Psoas muscle (tissue), 8 donors: ENCODE measurements at places on chromosomes 4 and X. TPM values are rescaled to one million over a fixed set of nuclear protein-coding genes. Genes with fewer than 3 reads are reported as not detected.
A peak's percentile ranks its signal among the peaks of the same experiment; 100 is the strongest.

The CT45A2 gene
- polyA plus RNA-seq: not detected

The MAGEA11 gene
- not detected for polyA plus RNA-seq

The RPL10 gene
- 5,433 TPM for polyA plus RNA-seq

The PNMA6A gene
- 0.20 TPM for polyA plus RNA-seq

The CXCL11 gene
- 0.03 TPM for polyA plus RNA-seq

The KLB gene
- polyA plus RNA-seq: 0.03 TPM

The FAM114A1 gene
- polyA plus RNA-seq: 5.6 TPM

The CDKL5 gene
- polyA plus RNA-seq: 0.42 TPM

DNA sequence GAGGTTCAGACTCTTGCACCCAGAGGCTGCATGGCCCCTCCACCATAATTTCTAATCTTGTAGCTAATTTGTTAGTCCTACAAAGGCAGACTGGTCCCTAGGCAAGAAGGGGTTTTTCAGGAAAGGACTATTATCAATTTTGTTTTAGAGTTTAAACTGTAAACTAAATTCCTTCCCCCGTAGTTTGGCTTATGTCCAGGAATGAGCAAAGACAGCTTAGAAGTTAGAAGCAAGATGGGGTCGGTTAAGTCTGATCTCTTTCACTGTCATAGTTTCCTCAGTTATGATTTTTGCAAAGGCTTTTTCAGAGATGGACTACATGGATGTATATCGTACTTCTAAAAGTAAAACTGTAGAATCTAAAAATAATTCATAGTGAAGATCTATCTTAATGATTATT lies 258.1 kb upstream of the IL1RAPL1 start:
- DNase-seq: no peak

- no peak for DNase-seq
Observed at GRCh38 chr4:174537634-174538033, 15.3 kb upstream of the HPGD start.

GRCh38 chr4:55075376-55075775 lies 50.0 kb downstream of the KDR start:
- no peak for DNase-seq

GRCh38 chr4:16413814-16414555 lies 187.7 kb upstream of the TAPT1 start:
- DNase-seq: no peak

DNA sequence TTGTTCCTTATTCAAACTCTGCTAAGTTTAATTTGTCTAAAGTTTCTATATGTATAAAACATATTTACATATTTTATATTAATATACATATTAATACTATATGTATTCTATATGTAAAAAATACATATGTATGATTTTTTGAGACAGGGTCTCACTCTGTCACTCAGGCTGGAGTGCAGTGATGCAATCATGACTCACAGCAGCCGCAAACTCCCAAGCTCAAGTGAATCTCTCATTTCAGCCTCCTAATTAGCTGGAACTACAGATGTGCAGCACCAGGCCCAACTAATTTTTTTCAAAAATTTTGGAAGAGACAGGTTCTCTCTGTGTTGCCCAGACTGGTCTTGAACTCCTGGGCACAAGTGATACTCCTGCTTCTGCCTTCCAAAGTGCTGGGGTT lies 684.9 kb downstream of the TRAM1L1 start:
- DNase-seq: no peak

DNA sequence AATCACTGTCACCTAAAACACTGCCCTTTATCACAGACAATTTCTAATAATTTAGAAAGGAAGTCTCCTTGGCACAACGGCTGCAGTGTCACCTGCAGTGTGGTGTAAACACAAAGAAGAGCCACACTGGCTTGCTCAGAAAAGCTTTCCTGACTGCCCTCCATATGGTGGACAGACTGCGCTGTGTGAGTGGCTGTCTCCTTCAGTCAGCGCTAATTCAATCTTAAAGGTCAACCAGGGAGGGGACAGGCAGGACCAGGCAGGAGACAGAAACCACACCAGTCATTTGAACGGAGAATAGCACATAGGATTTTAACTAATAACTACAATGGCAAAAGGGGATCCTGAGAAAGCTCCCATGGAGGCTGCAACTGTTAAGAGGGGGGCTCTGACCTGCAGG lies 132.1 kb downstream of the NSUN7 start:
- DNase-seq: no peak

DNA sequence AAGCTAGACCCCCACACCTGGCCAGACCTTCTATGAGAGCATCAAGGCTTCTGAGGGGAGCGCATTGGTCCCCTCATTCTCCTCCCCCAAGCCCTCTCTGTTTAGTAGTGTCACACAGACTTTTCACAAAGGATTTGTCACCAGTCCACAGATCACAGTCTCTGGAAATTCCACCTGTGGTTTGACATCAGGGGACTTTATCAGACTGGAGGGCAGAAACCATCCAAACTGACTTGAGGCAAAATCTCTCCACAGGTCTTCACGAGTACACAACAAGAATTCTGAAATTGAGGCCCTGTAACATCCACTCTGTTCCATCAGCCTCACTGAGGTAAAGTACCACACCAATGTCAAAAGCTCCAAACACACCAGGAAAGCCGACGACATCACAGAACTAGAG lies 112.5 kb downstream of the SH3KBP1 start:
- no peak for DNase-seq

- no peak for DNase-seq
Observed at GRCh38 chrX:56343664-56344063, 111.5 kb downstream of the KLF8 start.

GRCh38 chr4:56976283-56976836 lies 1.0 kb downstream of the NOA1 start:
- no peak for DNase-seq

- DNase-seq: no peak
Observed at GRCh38 chr4:176433983-176434382, 114.2 kb downstream of the SPCS3 start.

GRCh38 chr4:120418146-120418545 lies 351.5 kb upstream of the MAD2L1 start:
- DNase-seq: no peak

DNA sequence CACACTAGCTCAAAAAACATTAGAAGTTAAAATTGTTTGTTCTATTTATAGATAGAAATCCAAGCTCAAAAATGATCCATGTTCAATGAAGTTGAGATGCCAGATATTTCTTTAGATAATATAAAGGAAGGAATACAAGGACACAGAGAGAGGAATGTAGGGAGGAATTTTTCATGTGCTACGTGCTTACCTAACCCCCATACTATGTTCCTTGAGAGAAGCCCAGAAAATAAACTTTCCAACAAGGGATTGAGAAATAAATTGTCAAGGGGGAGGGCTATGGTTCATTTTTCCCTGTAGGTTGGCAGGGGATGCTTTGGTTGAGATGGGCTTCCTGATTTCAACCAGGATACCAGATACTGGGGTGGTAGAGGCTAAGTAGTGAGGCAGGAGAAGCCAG lies 15.6 kb upstream of the ADH5 start:
- DNase-seq: no peak

DNA sequence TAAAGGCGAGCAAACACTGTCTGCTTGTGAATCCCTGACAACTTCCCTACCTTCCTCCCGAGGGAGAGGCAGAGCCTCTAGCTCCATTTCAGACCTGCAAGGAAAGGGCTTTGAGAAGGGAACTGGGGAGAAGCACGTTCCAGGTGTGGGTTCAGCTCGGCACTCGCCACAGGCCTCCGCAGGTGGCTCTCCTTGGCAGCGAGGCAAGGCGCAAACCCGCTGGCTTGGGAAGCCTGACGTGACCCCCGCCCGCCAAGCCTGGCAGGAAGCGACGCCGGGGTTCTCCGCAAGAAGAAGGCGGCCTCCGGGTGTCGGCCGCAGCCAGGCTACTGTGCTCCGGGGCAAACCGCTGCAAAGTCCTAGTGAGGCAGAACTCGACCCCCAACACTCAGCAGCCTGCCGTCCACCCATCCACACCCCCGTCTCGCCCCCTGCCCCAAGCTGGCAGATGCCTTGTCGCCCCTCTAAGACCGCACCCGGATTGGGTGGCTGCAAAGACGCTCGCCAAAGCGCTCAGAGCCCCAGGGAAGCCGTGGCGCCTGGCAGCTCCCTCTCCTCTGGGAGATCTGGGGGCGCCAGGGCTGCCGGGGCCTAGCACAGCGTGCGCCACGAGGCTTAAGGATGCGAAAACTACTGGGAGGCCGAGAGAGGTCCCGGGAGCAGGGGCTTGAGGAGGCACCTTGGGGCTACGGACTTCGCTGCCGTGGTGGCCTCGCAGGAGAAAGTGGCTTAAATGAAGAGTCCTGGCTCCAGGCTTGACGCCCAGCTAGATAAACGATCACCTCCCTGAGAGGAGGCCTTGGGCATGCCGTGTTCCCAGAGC lies 21.8 kb downstream of the NKX3-2 start:
- DNase-seq: no peak

DNA sequence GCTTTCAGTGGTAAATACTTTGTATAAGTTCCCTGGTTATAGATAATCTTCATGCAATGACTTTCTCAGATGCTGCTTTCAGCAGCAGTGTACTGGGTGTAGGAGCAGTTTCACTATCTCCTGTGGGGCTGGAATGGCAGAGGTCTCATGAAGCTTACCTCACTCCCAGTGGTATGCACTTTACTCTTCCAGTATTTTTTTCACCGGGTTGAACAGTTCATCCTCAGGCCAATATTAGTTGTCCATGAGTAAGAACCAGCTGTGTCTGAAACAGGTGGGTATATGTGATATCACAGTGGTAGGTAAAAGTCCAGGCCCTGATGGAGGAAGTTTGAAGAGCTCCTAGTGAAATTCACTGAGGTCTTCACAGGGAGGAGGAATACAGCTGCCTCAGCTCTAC lies 351.5 kb upstream of the EMCN start:
- no peak for DNase-seq

- peak; percentile 61 for DNase-seq
Observed at GRCh38 chrX:108439426-108439942, at the start of gene COL4A5. COL4A5 (plus strand) TSS chrX:108439838; CDS start chrX:108440126, 288 bp downstream.

DNA sequence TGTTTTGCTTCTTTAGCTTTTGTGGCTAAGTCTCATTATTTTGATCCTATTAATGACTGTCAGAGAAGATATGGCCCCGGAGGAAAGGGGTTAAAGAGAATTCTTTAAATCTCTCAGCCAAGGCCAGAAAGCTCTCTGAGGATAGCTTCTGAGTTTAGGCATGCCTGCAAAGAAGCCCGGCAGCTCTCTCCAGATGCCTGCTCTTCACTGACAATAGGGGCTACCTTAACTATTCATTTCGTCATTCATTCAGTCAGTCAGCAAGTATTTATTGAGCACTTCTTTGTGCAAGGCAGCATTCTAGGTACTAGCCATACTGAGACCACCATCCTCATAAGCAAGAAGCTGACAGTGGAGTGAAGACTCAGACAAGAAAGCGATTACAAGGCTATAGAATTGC lies 34.0 kb upstream of the BMP15 start:
- DNase-seq: no peak

DNA sequence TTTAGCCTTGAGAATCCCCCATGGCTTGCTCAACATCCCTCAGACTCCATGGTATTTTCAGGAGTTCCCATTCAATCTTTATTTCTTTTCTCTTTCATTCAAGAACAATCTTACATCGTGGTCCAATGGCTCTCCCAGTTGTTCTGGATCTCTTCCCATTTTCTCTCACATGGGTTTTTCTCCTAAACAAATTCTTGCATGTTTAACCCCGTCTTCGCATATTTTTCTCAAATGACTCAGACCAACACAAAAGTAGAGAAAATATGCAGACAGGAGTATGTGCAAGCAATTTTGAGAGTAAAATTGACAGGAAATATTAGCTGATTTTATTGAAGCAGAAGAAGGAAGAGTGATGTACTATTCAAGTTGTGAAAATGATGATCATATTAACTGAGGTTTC lies 396.4 kb upstream of the TRAM1L1 start:
- DNase-seq: no peak

DNA sequence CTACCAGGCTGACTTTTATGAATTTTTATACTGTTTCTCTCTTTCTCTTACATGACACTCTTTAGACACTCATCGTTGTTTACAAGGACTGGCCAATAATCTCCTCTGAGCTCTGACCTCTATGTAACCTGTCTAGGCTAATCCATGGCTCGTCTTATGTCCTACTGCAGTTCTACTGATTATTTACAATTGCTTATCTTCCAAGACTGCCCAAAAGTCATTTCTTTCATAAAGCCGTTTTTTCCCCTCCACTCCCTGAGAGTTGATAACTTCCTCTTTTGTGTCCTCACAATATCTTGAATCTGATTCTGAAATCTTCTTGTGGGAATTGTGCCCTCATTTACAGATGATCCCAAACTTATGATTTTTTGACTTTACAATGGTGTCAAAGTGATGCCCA lies 18.3 kb upstream of the SNCA start:
- no peak for DNase-seq

GRCh38 chrX:69614886-69615285 lies 1.0 kb upstream of the EDA start:
- no peak for DNase-seq

DNA sequence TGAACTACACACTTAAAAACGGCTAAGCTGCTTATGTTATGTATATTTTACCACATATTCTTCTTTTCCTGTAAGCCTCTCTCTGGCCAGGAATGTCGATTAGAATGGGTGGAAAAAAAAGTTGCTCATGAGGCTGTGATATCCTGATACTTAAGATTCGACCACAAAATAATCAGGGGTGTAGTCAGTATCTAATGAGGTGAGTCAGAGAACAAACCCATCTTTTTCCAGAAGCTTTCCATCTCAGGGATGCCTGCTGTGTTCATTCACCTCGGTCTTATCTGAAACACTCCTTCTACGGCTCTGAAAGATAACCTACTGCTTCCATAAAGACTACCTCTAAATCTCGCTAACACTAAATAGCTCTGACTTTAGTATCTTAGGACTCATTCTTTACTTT lies 142.7 kb upstream of the MAP3K15 start:
- DNase-seq: no peak

DNA sequence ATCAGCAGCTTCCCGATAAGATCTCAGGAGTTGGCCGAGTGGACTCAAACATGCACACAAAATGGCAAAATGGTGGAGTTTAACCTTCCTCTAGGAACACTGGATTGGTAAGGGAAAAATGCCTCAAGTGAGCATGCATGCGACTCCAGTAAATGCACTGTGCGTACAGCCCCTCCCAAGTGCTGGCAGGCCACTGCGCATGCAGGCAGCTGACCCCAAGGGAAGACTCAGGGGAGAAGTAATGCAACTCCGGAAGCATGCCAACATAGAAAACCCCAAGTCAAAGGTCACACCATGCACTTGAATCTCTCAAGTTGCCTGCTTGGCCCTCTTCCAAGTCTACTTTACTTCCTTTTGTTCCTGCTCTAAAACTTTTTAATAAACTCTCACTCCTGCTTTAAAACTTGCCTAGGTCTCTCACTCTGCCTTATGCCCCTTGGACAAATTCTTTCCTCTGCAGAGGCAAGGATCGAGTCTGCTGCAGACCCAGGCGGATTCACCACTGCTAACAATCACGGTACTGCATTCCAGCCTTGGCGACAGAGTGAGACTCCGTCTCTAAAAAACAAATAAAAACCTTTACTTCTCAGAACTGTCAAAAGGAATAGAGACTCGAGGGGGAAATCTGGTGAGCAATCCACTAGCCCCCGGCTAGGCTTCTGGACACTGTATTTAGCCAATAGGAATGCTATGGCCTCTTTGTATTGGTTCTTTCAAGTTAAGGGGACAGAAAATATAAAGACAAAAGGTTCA lies 33.5 kb downstream of the NYX start:
- DNase-seq: no peak

GRCh38 chr4:48071191-48071590 lies 54.6 kb downstream of the NIPAL1 start:
- DNase-seq: no peak

GRCh38 chrX:130974323-130974722 lies 71.3 kb upstream of the ENOX2 start:
- no peak for DNase-seq
